Progenitor cell of endocrine pancreas (in vitro differentiated cells): ENCODE measurements at places on chromosomes 2 and 18. TPM values are rescaled to one million over a fixed set of nuclear protein-coding genes. Genes with fewer than 3 reads are reported as not detected.

The LYPD1 gene
- total RNA-seq, result 7.1 and 13.8 TPM in 2 replicates

The GKN2 gene
- not detected in 2 replicates for total RNA-seq

The CNRIP1 gene
- total RNA-seq, result not detected in 2 replicates

DNA sequence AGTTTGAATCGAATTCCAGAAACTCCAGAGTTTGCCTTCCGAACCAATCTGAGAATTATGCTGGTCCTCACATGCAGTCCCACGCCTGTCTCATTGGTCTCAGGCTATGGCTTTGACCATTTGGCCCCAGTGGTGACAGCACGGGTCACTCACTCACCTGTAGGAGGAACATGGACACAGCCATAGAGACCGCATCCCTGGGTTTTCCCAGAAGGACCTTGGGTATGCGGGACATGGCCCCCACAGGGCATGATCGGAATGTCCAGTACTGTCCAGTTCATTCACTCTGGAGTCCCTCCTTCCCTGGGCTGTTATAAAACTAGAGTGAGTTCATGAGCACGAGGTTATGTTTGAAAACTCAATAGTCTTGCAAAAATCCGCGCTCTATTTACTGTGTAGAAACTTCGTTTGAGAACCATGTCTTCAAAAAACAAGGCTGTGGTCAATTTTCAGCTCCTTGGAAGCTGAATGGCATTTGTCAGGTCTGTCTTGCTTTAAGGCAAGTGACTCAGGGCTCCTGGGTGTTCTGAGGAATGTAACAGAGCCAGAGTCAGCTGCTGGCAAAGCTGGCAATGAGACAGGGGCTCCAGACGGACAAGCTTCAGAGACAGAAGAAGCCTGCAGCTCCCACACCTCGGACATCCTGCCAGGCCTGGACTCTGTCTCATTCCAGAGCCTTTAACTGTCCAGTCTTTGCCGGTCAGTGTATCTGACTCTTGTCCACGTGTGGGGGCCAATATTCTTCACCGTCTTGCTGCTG is 86.7 kb upstream of the TMEM18 start:
- H3K27me3 ChIP-seq, result no peaks in the 10 kb centered on the region
- no peak overlapping the region for H3K4me3 ChIP-seq
- no peak for DNase-seq

DNA sequence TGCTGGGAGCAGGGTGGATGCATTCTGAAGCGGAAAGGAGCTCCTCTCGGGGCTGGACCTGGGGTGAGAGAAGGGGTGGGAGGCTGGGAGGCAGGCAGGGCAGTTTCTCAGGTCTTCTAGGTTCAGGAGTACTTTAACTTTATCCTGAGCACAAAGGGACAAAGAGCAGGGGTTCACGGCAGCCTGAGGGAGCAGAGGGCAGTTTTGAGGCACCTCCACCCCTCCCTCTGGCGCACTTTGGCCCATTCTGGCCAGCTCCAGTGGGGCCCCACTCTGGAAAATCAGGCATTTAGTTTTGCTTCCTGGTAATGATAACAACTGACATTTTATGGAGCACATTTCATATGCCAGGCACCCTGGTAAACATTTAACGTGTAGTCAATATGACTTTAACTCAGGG is 14.3 kb downstream of the B3GNT7 start:
- H3K4me1 ChIP-seq, result peaks cover 16% of the 10 kb centered on the region
- no peak overlapping the region for H3K27ac ChIP-seq
- H3K27me3 ChIP-seq, result peaks cover 14% of the 10 kb centered on the region
- no peaks in the 10 kb centered on the region for H3K36me3 ChIP-seq
- no peak overlapping the region for H3K4me3 ChIP-seq

- H3K27me3 ChIP-seq, result peaks cover 8% of the 10 kb centered on the region
- no peaks in the 10 kb centered on the region for H3K36me3 ChIP-seq
- no peak for DNase-seq
Observed at GRCh38 chr2:100419915-100420314, 2.4 kb upstream of the CHST10 start.

DNA sequence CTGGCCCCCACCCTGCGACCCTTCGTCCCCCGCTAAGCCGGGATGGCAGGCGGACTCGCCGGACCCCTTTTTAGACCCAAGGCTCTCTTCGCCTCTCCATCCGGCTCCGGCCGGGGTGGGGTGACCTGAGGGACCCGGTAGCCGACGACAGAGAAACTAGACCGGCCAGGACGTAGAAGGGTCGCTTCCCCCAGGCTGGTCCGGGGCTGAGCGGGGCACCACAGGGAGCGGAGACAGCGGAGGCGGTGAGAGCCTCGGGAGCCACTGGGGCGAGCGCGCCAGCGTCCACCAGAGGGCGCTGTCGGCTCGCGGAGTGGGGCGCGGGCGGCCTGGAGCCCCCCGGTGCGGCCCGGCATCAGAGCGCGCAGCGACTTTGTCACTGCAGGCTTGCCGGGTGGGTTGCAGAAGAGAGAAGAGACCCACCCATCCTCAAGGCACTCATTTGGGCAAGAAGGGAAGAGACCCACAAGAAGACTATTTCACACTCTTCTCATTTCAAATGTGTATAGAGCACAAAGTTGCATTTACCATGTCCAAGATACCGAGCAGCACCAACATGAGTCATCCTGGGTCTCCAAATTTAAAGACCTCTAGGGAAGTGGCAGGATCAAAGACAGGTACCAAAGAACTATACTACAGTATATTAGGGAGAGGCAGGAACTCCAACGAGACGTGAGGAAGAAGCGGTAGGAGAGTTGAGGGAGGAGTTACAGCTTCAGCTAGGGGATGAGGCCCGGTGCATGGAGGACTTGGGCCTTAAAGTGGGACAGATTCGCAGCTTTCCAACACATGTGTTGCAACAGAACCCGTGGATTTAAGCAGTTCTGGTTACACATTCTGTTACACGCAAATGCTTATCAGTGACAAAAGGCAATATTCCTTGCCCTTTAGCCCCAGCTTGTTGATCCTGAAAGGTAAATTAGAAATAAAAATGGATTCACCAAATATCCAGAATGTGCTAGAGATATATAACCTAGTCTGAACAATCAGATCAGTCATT is 7.6 kb upstream of the PRKCE start:
- peak; percentile 73 for DNase-seq
- no peaks in the 10 kb centered on the region for H3K4me1 ChIP-seq
- peak overlapping the region; percentile 37 for H3K4me3 ChIP-seq
- H3K36me3 ChIP-seq, result no peaks in the 10 kb centered on the region
- H3K27me3 ChIP-seq, result peaks cover 83% of the 10 kb centered on the region
- H3K27ac ChIP-seq, result no peak overlapping the region

DNA sequence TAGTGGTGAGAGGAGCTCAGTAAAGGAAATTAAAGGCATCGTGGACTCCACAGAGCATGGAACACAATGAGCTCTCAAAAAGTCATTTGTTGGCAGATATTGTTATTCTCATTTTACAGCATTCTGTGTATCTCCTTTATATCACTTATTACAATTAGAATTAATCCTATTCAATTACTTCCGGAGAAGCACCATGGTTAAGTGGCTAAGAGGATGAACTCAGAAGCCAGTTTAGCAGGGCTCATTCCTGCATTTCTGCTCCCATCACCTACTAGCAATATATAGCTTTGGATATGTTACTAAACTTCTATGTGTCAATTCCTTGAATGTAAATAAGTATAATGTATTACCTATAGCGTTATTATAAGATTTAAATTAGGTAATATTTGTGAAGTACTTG is 683.3 kb downstream of the IRS1 start:
- no peak overlapping the region for H3K27ac ChIP-seq
- H3K36me3 ChIP-seq, result no peaks in the 10 kb centered on the region
- H3K4me1 ChIP-seq, result peaks cover 21% of the 10 kb centered on the region
- DNase-seq, result no peak
- H3K4me3 ChIP-seq, result no peak overlapping the region

GRCh38 chr18:55706898-55707297 is 118.9 kb upstream of the TCF4 start:
- H3K4me3 ChIP-seq, result no peak overlapping the region
- no peaks in the 10 kb centered on the region for H3K4me1 ChIP-seq
- peaks cover 6% of the 10 kb centered on the region for H3K36me3 ChIP-seq
- DNase-seq, result no peak

DNA sequence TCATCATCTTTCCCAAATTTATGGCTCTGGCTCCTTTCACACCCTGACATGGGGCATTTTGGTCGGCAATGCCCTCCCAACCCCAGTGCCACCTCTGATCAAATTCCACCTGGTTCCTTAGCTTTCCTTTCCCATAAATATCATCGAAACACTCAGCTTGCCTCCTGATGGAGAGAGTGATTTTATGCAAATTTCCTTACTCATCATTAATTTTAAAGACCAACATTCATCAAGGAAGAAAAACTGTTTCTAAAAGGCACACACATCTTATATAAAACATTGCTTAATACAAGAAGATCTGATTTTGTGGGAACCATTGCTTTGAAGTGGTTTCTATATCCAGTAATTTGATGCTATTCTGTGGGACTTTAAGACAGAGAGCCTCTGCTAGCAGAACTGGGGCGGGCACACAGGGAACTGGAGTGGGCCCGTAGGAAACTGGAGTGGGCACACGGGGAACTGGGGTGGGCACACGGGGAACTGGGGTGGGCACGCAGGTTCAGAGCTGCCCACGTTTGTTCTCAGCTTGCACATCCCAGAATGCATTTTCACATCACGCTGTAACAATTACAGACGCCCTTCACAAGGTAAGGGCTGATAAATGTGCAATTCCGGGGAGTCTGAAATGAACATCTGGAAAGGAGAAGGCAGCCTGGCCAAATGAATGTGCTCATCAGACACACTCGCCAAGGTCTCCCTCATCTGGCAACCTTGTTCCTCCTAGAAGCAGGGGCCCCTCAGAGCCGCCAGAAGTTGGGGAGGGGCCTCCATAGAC is 174.2 kb downstream of the RTP5 start:
- no peak overlapping the region for H3K27ac ChIP-seq
- peaks cover 44% of the 10 kb centered on the region for H3K27me3 ChIP-seq
- no peak for DNase-seq
- peaks cover 2% of the 10 kb centered on the region for H3K36me3 ChIP-seq

DNA sequence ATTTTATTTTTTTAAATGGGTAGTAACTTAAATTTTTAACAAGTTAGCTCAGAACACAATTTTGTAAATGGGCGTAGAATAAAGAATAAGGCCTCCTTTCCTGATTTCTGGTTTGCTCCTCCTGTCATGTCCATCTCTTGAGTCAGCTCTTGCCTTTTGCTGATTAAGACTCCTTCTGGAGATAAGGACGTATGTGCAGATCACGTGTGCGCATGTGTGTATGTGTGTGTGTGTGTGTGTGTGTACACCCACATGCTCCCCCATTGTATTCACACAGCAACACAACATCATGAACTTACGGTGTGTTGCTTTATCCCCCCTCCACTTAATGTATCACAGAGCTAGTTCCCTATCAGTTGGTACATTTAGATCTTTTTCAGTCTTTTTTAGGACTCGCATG is 182.9 kb downstream of the PRKCE start:
- peaks cover 17% of the 10 kb centered on the region for H3K27me3 ChIP-seq
- no peak overlapping the region for H3K27ac ChIP-seq
- H3K4me1 ChIP-seq, result peaks cover 3% of the 10 kb centered on the region
- H3K36me3 ChIP-seq, result peaks cover 3% of the 10 kb centered on the region

DNA sequence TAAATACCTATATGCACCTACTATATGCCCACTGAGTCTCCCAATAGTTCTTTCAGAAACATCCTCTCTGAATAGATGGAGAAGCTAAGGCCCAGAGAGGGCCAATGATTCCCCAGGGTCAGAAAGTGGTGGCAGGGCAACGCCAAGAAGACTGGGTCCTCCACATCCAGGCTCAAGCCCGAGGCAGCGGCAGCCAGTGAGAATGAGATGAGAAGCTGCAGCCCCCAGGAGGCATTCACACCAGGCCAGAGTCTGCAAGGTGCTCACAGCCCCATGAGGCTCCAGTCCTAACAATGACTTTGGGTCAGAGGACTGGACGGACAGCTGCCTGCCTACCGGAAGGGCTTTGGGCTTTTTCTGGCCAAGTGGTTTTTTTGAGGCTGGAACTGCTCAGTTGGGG is 3.5 kb downstream of the TEX261 start:
- DNase-seq, result no peak
- no peak overlapping the region for H3K27ac ChIP-seq
- no peak overlapping the region for H3K4me3 ChIP-seq
- H3K27me3 ChIP-seq, result no peaks in the 10 kb centered on the region
- H3K4me1 ChIP-seq, result peaks cover 14% of the 10 kb centered on the region

DNA sequence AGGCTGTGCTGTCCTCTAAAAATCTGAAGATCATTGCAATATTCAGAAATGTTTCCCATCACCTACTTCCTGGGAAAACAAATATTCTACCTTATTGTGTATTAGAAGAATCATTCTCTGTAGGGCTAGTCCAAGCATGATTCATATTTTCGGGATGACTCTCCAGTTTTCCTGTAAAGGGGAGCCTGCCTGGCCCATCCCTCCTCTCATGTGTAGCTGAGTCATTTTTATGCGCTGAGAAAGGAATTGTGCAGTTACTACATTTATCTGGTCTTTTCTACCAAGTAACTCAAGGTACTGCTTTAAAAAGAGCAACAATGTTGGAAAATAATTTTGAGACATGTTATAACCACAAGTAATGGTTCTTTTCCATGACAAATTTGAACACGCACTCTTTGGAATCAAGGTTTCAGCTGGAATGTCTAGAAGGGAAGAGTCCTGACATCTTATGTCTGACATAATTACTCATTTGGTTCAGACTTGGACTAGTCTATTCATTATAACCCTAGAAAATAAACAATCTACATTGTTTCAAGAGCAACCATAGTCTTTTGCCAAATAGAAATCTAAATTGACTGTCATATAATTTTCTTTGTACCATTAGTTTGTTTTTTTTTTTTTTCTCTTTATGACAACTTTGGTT is 6.6 kb downstream of the DSG3 start:
- no peak overlapping the region for H3K27ac ChIP-seq
- H3K4me3 ChIP-seq, result no peak overlapping the region
- no peak for DNase-seq
- H3K27me3 ChIP-seq, result no peaks in the 10 kb centered on the region
- no peaks in the 10 kb centered on the region for H3K36me3 ChIP-seq
- H3K4me1 ChIP-seq, result no peaks in the 10 kb centered on the region

DNA sequence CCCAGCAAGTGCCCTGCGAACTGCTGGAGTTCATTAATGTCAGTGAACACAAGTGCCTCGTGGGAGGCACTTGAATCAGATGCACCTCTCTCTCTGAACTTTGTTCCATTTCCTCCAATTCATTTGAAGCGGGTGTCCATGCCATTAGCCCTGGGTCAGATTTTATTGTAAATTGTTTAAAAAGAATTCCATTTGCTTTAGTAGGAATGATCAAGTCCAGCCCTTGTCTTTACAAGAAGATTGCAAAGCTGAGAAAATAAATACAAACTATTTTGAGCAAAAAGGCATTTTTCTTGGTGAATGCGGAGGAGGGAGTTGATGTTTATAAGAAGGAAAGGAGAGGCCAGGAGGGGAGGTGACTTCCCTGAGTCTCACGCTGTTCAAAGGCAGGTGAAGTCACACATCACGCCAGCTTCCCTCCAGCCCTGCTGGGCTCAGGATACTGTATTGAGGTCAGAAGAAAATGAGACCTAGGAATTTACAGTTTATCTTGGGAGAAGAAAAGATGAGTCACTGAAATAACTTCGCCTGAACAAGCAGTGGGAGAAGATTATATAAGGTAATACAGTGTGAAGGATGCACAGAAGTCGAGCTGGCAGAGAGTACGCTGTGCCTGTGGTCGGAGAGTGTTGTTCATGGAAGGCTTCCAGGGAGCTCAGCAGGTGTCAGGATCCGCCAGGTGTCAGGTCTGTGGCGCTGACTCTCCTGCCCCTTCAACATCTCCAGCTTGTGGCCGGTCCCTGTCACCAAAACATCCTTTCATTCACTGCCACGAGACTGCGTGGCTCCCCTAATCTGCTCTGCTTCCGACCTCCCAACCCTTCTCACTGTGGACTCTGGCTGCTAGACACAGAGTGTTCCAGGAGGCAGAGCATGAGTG is 36.5 kb downstream of the EFR3B start:
- DNase-seq, result no peak
- H3K4me3 ChIP-seq, result no peak overlapping the region
- no peak overlapping the region for H3K27ac ChIP-seq
- H3K4me1 ChIP-seq, result peaks cover 20% of the 10 kb centered on the region
